ENCODE measurements at places on chromosomes 11 and 22.

GRCh38 chr11:86062719-86063118 lies 6.2 kb downstream of the PICALM start:
- no peak for DNase-seq

DNA sequence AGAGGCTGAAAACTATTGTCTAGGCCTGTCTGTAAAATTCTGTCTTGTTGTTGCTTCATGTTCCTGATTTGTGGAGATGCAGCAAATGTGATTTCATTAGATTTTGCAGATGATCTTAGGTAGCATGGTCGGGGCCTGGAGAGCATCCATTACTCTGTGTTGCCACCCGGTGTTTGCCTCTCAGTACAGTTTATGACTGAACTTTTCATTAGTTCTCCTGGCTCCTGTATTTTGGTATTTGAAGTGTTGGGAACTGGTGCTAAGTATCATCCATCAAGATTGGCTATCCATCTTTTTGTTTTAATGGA lies 7.7 kb downstream of the YWHAH start:
- no peak for DNase-seq

GRCh38 chr11:63020671-63021291 lies 5.1 kb upstream of the SLC22A8 start:
- no peak for DNase-seq

DNA sequence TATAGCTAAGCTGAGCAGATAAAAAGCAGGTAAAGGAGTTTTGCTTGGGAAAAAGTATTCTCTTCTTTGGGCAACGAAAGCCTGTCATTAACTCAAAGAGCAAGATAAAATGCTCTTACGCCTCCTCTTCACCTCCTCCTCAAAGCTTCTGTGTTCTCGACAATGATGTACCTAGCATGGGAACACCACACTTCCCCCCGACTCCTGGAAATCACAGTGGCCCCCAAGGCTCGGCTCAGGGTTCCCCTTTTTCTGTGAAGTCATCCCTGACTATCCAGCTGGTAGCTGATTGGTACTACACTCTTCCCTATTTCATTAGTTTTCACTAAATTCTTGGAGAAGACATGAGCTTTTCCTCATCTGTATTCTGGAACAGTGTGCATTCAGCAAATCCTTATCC lies 336.1 kb downstream of the LARGE1 start:
- no peak for DNase-seq

GRCh38 chr11:22957786-22958185 lies 97.5 kb upstream of the CCDC179 start:
- no peak for DNase-seq
